GM03348 (cell line): ENCODE measurements at places on chromosomes 3 and 15.
A peak's percentile ranks its signal among the peaks of the same experiment; 100 is the strongest.

GRCh38 chr3:141729240-141729639, 8.9 kb upstream of the RNF7 start:
- no peak for DNase-seq

- DNase-seq, result no peak
Measured at GRCh38 chr3:17179381-17180205, 294.8 kb downstream of the PLCL2 start.

DNA sequence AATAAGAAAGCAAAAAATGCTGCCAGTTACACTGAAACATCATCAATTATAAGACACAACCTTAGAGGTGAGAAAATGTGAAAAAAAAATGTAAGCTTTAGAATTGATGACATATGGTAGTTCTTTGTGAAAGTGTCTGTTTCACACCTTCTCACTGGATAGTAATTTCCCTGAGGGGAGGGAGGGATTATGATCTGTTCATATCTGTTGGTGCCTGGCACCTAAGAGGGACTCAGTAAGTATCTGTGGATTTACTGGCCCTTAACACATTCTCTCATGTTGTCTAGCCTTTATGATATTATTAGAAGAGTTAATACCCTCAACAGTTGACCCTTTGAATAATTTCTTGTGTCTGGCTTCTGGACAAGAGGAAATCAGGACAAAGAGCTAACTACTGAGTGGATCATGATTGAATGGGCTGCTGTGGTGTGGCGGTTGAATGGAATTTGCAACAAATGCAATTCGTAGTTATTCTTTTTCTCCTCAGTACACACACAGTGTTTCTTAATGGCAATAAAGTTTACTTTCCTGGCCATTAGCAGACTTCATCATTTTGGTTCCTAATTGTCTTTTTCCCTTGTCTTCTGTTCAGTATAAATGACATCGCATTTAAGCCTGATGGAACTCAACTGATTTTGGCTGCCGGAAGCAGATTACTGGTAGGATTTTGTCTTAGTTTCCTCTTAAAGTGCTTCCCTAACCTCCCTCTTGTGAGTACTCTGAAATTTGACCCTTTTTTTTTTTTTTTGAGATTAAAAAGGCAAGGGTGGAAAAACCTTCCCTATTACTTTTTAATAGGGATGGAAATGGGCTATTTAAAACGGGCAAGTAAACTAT, 9.5 kb downstream of the IFT122 start:
- no peak for DNase-seq

DNA sequence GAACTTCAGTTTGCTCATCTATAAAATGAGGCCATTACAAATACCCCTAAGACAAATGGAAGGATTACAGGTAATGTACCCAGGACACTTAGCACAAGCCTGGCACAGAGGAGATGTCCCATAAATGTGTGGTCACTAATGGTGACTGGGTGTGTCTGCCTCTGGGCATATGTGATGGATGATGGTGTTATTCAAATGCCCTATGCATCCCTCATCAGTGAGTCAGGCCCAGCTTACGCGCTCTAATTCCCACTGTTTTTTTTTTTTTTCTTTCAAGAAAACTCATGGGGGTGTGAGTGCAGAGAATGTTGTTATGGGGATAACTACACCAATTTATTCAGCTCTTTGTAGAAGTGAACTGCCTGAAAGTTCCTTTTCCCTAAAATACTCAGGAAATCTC, 23.6 kb upstream of the KIF23 start:
- peak; percentile 77 for DNase-seq

DNA sequence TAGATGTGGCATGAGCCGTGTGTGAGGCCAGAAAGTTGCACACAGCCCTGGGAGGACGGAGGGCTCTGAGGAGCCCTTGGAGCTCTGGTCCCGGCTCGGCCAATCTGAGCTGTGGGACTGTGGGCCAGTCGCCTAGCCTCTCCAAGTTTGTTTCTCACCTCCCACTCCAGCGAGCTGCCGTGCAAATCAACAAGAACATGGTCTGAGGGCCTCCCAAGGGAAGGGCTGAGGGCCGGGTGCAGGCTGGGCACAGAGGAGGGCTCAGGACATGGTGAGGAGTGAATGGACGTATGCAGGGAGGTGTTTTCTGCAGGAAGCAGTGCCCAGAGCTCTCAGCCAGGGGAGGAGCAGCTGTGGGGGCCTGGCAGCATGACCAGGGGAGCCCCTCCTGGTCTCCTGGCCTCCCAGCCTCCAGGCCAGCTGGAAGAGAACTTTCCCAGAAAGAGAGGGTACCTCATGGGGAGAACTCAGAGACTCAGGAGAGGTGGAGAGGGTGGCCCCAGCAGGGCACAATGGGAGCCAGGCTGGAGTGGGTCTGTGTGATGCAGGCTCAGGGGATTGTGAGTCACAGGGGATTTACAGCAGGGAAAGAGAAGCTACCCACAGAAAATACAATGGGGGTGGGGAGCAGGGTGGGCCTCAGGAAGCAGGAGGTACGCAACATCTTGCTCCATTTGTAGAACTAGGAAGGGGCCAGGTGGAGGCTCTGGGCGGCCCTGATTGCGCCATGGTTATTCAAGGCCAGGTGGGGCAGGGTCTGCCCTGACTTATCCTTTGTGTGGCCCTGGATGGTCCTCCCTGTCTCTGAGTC, 24.8 kb downstream of the PSTPIP1 start:
- no peak for DNase-seq

GRCh38 chr3:155989536-155989935, 119.1 kb downstream of the GMPS start:
- DNase-seq, result no peak

DNA sequence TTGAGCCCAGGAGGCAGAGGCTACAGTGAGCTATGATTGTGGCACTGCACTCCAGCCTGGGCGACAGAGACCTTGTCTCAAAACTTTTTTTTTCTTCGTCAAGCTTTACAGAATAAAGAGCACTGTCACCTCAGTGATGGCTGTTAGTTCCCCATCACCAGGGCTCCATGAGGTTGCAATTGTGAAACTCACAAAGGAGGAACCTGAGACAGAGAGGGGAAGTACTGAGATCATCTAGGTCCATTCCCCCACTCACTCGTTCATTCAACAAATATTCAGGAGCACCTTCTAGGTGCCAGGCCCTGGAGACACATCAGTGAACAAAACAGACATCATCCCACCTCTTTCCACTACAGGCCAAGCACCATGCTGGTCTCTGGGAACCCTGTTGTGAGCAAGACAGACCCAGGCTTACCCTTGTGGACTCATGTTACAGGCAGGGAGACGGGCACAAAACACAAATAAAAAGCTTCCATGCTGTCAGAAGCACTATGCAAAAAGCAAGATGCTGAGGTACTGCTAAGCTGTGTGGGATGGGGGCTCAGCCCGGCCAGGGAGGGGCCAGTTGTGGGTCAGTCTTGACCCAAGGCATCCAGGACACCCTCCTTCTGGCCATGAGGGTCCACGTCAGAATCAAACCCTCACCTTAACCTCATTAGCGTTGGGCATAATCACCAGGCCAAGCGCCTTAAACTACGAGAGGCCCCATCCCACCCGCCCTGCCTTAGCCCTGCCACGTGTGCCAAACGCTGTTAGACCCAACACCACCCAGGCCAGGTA, 2.1 kb upstream of the RHO start:
- no peak for DNase-seq

DNA sequence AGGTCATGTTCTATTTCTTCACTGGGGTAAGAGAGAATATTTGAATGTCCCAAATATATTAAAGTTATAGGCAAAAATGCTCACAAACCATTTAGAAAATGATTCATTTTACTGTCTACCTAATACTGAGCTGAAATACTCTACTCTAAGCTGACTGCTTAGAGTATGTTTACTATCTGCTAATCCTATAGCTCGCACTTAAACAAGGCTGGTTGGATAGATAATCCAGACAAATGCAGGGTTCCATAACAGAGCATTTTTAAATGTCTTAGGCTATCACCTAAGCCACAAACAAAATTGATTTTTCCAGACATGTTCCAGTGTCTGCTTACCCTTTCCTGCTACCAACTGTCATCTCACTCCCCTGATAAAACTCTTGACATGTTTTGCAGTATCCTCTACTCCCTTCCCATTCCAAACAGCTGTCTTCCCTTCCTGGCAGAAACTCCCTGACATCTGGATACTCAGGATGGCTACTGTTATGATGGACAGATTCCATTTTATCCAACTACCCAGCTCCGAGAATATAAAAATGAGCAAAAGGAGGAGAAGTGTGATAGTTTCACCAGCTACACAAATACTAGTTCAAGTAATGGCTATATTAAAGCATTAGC, 1034.7 kb downstream of the FHIT start:
- no peak for DNase-seq
